Skeletal muscle cell (primary cell): ENCODE measurements at places on chromosomes 1 and 21.
A peak's percentile ranks its signal among the peaks of the same experiment; 100 is the strongest.

- DNase-seq = no peak
These were observed 14.4 kb downstream of the FHAD1 start for GRCh38 chr1:15261155-15262002.

GRCh38 chr1:116997636-116998035 is 3.9 kb upstream of the CD101 start:
- DNase-seq = peak; percentile 41

GRCh38 chr1:207352554-207352953 is 31.1 kb downstream of the CD55 start:
- DNase-seq = no peak

- no peak for DNase-seq
These were observed 21.5 kb downstream of the SEMA6C start for GRCh38 chr1:151124763-151125403.

- DNase-seq = no peak
These were observed 72.1 kb downstream of the RGS13 start for GRCh38 chr1:192707978-192708547.

DNA sequence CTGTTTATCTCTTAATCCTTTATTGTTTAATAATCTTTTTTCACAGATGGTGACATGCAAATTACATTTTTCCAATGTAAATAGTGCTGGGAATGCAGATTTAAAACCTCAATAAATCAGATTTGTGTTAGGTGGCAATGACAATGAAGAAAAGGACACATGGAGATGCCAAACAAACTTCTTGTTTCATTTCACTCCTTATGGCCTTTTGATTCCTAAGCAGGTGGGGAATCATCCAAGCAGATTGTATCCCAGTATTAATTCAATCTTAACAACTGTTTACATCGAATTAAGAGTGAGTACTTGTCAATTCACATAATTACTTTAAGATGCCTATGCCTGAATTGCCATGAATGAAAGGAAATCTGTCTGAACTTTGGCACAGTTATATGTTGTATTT is 98.9 kb upstream of the RGS18 start:
- DNase-seq = no peak

DNA sequence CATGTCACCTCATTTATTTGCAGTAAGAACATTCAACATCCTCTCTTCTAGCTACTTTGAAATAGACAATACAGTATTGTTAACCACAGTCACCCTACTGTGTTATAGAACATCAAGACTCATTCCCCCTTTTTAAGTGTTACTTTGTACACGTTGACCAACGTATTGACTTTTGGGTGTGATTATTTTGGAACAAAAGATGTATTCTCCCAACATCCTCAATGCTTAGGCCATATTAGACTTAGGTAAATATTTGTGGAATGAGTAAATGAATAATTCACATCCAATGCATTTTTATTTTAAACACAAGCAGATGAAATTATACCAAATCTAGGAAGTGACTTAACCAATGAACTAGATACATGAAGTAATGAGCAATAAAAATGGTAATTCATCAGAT is 296.6 kb downstream of the CHRM3 start:
- DNase-seq = no peak

DNA sequence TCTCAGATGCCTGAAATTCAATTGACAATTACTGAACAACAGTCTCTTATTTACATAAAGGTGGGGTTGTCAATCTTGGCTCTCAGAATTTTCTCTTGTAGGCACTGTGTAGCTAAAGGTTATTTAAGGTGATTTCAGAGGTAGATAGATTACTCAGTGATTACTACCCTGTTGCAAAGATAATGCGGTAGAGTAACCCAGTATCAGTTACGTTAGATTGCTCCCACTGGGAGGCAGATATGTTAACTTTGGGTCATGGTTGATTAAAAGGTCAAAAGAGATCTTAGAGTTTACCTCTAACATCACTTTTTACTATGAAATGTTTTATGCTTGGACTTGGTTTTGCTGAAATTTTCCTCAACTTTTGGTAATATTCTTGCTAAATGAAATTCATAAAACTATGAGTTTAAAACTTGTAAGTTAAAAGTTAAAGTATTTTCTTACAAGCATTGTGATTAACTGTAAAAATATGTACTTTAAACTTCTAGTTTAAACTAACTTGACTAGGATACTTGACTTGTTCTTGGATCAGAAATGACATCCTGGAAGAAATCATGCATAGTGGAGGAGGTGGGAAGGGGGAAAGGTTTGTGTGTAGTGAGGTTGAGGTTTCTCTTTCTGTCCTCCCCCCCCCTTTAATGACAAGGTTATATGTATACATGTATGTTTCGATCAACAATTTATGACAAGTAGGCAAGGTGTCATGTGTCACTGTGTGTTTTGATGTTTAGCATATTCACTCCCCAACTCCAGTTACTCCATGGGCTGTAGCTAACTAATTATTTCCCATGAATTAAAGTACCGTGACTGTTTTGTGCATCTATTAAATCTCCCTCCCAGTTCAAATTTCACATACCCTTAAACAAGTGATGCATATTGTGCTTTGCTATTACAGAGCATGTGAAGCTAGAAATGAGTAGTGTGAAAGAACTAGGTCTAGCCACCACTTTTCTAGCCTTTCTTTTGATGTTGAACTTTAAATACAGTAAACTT is 2.9 kb downstream of the LAMC1 start:
- no peak for DNase-seq

DNA sequence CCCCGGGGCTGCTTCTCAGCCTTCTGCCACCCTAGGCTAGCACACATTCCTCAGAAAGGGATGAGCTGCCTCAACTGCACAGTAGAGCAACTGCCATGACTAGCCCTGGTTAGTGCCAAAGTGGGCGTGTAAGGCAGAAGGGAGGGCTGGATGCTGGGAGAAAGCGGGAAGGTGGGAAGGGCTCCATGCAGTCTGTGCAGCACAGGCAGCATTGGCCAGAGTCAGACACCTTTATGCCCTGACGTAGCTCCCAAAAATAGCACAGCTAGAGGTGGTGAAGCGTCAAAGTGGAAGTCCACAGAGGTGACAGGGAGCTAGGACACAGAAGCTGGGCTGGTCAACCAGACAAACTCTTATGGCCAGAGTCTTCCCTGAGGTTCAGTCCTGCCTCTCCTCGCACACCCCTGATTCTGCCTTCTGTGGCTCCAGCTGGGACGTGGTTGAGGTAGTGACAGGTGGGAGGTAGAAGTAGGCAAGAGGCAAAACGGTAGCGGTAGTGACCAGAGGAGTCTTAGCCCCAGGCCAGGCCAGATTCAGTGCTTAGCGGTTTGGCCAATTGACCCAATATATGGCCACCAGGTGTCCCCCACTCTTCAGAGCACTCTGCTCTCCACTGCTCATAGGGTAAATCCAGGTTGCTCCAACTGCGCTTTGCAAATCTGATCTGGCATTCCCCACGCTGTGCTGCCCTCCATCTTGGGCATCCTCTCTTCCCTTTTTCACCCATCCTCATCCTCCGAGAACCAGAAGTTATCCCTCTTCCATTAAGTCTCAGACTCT is 45.6 kb downstream of the DDX20 start:
- DNase-seq = no peak

GRCh38 chr1:160826546-160826945 is 30.6 kb downstream of the LY9 start:
- no peak for DNase-seq

- DNase-seq = no peak
These were observed 424.3 kb downstream of the SETD4 start for GRCh38 chr21:35635994-35636393.

GRCh38 chr21:29430576-29430975 is 131.9 kb downstream of the BACH1 start:
- DNase-seq = no peak

- DNase-seq = no peak
These were observed 56.6 kb downstream of the SUCO start for GRCh38 chr1:172589553-172589952.

- peak; percentile 24 for DNase-seq
These were observed 6.1 kb downstream of the ACP6 start for GRCh38 chr1:147664206-147664605.

DNA sequence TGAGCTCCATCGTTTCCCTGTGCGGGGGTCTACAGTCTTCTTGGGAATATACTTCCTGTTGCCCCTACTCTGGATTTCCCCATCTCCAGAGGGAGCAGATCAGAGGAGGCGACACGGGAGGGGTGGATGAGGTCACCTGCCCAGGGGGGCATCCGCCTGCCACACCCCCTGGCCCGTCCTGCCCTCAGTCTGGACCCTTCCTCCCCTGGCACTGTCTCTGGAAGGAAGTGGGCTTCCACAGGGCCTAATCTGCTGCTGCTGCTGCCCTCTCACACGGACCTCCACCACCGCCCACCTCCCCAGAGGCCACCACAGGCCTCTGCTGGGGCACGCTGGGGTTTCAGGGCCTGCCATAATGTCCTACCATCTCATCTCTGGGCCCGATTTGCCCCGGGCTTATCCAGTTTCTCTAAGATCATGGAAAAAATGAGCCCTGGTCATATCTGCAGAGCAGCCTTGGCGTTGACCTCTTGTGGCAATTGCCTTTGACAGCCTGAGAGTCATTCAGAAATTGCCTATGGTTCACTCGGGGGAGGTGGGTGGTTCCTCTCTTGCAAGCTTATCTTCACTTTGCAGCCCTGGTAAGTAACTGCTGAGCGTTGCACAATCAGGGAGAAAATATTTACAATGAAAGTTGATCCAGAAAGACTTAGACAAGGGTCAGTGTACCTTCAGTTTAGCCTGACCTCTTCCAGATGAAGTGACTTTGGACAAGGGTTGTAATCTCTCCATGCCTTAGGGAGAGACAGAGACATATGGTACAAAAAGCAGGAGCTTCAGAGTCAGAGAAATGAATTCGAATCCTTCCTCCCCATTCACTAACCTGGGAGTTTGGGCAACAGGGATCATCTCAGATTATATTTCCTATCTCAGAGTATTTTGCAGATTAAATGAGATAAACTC is 252.4 kb downstream of the TOMM20 start:
- DNase-seq = no peak

DNA sequence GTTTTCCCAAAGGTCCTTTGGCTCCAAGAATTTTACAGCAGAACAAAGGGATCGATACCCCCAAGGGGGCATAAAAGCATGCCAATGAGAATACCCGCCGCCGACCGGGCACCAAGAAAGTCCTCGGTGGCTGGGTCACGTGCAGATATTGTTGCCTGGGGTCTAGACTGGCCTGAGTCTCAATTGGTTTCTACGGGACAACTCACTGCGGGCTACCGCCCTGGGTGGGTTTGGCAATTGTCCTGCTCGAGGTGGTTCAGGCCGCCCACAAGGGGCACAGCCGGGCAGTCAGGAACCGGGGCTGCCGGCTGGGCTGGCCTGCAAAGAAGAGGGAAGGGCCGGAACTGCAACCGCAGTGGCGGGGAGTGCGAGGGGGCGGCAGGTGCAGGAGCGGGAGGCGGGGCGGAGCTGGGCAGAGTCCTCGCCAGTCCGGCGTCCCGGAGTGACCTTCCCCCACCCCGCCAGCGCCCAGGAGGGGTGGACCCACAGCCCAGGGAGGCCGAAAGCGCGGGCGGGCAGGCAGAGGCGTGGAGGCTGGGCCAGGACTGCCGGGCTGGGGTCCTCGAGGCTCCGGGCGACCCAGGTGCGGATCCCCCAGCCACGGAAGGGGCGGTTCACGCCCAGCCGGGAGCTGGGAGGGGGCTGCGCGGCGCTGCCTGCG is 926 bp upstream of the ATP1B1 start:
- no peak for DNase-seq

DNA sequence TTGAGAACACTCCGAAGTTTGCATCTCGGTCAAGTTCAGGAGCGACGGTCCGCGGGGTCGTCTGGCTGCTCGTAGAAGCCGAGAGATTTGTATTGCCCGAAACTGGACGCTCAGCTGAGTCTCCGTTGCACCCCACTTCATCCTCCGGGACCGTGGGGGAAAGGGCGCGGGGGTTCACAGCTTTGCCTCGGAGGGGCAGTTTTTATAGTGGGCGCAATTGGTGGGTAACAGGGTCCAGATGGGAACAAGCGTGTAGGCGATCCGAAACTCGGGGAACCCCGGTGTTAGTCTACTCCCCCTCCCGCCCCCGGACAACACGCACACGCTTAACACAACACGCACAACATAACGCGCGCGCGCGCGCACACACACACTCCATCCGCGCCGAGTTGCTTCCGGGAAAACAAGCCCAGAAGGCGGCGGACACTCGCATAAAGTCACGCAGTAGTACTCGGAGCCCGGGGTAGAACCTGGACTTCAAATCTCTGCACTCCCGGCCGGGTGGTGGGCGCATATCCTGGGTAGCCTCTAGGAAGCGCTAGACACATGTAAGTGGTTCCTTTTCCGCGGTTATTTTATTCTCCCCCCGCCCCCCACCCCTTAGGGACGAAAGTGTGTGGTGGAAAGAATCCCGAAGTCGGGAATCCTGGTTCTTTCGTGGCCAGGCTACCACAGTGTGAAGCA is 1.1 kb upstream of the JUN start:
- DNase-seq = peak; percentile 86

- peak; percentile 91 for DNase-seq
These were observed 186.8 kb downstream of the LTN1 start for GRCh38 chr21:28805885-28806284.

GRCh38 chr1:116298746-116299145 is 74.3 kb upstream of the ATP1A1 start:
- DNase-seq = no peak

- peak; percentile 24 for DNase-seq
These were observed 174.0 kb upstream of the ATP1B1 start for GRCh38 chr1:168932539-168932938.

DNA sequence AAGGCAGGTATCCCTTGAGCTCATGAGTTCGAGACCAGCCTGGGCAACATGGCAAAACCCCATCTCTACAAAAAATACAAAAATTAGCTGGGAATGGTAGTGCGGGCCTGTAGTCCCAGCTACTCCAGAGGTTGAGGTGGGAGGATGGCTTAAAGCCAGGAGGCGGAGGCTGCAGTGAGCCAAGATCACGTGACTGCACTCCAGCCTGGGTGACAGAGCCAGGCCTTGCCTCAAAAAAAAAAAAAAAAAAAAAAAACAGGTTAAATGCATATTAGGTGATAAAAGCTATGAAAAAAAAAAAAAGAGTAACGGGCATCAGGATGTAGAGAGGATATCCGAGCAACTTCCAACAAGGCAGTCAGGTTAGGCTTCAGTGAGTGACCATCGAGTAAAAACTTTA is 2.8 kb upstream of the SRRM1 start:
- DNase-seq = no peak

GRCh38 chr1:16984717-16985116 is 4.3 kb upstream of the MFAP2 start:
- peak; percentile 81 for DNase-seq

DNA sequence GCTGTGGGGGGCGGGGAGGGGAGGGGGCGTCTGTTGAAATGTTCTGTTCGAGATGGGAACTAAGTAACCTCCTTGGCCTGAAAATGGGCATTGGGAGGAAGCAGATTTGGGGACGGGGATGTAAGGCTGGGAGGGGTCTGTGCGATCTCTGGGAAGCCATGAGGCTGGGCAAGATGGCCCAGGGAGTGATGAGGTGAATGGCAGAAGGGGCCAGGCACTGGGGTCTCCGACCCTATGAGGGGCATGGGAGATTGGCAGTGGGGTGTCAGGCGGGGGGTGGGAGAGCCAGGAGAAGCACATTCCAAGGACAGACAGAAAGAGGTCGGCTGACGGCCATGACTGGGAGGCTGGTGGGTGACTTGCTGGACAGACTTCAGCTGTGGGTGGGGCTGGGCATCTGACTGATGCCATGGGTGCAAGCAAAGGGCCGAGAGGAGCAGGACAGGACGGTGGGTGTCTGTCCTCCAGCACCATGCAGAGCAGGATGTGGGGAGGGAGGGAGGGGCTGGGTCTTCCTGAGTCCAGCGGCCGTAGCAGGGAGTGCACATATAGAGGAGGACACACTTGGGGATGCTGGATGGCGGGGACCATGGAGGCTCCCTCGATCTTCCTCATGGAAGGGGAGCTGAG is 30.0 kb upstream of the COL18A1 start:
- DNase-seq = no peak

GRCh38 chr1:75618382-75618781 is 7.5 kb upstream of the SLC44A5 start:
- DNase-seq = no peak
